EL (cell line): ENCODE measurements at places on chromosomes 4 and X.

- DNase-seq: no peak
Observed at GRCh38 chr4:12545812-12546211, 938.3 kb downstream of the RAB28 start.

DNA sequence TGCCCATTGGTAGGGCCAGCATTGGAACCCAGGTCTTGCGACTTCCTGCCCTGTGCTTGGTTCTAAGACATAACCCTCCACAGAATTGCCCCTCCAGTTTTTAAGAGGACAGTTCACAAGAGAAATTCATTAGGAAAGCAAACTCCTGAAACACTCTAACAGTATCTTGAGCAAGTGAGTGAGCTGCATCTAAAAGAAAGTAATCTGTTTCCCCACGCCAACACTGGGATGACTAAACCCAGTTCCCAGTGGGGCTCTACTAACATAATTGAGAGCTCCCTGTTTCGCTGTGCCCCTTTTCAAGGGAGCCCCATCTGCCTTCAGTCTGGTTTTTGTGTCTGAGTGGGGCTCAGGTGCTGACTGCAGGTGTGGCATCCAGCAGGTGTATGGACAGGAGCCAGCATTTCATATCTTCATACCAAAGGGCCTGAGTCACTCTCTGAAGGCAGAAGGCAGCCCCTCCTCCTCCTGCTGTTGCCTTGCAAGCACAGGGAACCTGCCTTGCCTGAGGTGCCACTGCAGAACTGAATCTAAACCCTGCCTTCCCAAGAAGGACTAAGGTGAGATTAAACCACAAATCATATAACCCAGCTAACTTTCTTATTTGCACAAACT is 8.0 kb downstream of the AMOT start:
- no peak for DNase-seq

DNA sequence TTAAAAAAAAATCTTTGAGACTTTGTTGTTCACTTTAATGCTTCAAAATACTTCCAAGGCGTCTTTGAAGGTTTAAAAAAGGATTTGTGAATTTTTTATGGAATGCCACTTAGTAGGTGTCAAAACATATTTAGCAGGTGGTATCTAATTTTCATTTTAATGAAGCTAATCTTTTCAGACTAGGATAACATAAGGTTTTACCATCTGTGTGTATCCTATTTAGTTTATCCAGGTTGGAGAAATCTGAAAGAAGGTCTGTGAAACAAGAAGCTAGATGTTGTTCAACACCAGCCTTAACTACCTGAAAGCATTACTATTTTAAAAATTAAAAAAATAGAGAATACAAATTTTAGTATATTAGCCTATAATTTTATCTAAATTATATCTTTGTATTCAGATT is 193.4 kb downstream of the GRID2 start:
- no peak for DNase-seq

- no peak for DNase-seq
Observed at GRCh38 chr4:183286590-183287308, 33.3 kb downstream of the CLDN22 start.

- DNase-seq: no peak
Observed at GRCh38 chr4:57550198-57550597, 440.0 kb upstream of the IGFBP7 start.
